ENCODE measurements at places on chromosomes 7 and 10.

GRCh38 chr7:96377399-96377798 is 55.5 kb upstream of the SLC25A13 start:
- no peak for DNase-seq

DNA sequence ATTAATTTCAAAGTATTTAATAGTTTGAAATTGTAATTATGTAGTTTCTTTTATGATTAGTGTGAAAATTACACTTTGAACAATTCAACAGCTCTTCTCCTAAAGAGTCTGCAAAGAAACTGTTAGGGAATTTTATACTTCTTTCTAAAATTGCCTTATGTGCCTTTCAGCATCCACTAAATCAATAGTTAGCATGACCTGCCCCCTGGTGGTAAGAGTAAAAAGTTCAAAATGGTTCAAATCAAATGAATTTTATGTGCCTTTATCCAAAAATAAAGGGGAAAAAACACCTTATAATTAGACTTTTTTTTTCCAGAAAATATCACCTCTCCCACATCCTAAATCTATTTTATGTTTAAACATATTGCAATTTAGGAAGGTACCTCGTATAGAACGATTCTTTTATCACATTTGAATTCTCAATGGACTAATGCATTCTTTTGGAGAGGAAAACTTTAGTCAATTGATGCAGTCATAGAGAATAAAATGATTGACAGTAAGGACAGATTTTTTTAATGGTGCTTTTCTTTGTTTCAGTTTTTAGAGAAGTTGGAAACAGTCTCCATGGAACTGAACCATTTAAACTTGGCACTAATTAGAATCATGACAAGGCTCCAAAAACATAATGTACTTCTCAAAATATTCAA is 163.7 kb downstream of the SEMA3D start:
- DNase-seq = peak; percentile 52

GRCh38 chr7:22082553-22082885 is 136.8 kb upstream of the CDCA7L start:
- no peak for DNase-seq

DNA sequence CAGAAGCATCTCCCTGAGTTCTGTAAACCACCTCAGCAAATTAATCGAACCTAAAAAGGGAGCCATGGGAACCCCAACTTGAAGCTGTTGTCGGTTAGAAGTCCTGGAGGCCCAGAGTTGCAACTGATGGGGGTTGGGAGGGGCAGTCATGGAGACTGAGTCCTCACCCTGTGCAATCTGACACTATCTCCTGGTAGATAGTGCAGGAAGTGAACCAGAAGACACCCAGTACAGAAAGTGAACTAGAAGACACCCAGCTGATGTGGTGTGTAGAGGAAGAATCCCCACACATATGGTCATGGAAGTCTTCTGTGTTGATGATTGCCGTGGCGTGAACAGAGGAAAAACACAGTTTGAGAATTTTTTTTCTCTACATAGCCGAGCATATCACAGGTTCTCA is 58.8 kb upstream of the SRRM3 start:
- no peak for DNase-seq

DNA sequence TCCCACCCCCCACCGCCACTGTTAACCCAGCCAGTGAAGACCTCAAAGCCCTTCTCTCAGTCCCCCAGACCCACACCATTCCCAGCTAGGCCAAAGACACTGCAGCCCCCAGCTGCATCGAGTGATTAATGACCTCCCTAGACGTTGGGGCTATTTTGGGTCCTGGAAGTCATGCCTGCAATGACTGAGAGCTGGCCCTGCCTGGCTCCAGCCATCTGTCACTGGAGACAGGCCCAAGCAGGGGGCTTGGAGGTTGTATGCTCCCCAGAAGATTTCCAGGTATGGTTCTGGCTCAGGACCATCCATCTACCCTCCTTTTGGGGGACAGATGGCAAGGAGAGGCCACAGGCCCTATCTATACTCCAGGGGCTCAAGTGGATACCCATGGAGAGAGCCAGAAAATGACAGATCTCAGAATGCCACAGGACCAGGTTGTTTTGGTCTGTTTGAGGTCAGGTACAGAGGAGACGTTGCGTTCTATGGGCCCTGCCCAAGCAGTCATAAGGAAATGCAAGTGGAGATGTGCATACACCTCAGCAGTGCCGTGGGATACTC is 5.1 kb downstream of the KCNIP2 start:
- no peak for DNase-seq

GRCh38 chr10:91190388-91190870 is 30.0 kb upstream of the PCGF5 start:
- DNase-seq = no peak

DNA sequence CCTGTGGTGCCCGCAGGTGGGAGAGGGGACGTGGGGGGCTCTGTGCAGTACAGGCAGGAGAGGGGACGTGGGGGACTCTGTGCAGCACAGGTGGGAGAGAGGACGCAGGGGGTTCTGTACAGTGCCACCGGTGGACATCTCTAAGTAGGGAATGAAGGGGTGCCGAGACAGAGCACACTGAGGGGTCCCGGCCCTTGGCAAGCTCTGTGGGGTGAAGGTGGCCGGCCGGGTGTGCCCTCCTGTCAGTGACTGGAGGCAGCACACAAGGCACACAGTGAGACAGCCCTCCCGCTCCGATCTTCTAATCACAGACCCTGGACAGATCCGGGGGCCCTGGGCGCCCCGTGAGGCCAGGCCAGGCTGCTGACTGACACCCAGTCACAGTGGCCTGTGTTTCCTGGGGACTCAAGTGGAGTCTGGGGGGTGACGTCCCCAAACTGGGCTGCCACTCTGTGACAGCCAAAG is 11.2 kb downstream of the GPR146 start:
- DNase-seq = no peak

- DNase-seq = no peak
These were observed 95.0 kb downstream of the FRMD4A start for GRCh38 chr10:14235566-14236195.

DNA sequence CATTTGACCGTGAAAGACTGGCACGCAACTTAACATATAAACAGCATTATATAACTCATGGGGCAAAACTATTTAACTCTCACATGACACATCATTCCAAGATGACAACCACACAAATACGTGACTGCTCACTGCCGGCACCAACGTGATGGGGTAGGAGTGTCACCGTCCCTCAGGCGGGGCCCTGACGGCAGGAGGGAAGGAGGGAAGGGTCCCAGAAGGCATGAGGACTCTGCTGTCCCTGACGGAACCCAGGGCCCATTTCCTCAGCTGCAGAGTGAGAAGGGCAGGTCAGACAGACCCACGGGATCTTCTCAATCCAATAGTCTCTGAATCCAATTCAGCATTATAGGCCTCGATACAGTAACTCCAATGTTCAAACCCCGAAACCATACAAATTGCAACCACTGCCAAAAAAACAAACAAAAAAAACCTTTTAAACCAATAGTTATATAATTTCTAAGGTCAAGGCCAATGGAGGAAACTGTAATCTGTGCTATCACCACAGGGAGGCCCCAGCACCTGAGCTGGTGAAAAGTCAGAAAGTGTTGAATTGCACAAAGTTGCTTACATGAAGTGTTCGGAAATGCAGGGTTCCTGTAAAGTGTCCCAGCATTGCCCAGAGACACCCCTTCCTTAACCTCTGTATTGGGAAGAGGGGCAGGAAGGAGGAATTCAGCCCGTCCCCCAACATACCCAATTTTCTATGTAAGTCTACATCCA is 137.4 kb downstream of the TNS3 start:
- peak; percentile 13 for DNase-seq

DNA sequence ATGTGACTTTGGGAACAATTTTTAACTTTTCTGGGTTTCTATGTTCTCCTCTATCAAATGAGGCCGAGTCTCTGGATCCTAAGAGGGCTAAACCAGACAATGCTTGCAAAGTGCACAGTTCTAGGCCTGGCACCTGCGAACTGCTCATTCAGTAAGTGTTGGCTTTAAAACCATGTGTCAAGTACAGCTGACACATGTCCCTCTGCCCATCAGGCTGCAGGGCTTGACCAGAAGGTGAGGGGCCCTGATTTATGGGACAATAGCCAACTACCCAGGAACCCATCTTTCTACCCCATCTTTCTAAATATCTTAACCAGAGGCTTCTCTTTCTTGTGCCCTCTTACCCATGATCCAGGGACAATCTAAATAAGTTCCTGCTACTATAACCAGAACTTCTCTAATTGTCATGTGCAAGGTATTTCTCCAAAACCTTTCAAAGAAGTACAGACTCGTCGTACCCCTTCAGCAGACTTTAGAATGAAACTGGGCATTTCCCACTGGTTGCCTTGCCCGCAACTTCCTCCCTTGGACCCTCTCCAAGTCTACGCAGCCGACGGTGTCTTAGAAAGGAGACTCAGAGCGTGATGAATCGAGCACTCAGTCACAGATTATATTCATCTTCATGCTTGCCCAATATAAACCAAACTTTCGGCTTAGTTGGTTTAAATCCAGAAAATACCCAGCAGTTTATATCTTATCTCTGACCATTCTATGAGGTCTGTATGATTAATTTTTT is 69.8 kb upstream of the STEAP1B start:
- DNase-seq = no peak

GRCh38 chr7:128406314-128407232 is 3.2 kb downstream of the IMPDH1 start:
- DNase-seq = no peak

DNA sequence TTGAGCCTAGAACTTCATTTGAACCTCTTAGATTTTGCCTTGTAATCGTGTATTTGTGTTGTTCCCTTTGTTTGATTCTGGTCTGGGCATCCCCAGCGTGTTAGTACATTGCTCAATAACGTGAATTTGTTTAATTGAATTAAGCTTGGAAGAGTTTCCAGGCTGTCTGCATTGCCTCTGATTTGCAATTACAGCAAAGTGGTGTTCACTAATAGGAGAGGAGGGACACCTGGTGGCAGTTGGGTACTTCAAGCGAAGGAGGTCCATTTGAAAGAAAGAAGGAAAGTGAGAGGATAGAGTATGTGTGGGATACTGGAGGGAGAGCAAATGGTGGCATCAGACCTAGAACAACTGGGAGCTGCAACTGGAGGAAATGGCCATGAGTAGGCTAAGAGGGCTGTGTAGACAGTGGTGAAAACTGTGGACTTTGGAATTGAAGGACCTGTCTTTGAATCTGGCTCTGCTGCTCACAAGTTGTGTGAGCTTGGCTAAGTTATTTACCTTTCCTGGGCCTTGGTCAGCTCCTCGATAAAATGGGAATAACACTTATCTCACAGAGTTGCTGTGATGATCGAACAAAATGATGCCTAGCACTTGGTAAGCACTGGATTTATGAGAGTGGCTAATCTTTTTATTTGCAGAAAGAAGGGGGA is 15.1 kb downstream of the LSMEM1 start:
- peak; percentile 37 for DNase-seq

- DNase-seq = no peak
These were observed 148.7 kb downstream of the ZMYND11 start for GRCh38 chr10:283916-284356.

DNA sequence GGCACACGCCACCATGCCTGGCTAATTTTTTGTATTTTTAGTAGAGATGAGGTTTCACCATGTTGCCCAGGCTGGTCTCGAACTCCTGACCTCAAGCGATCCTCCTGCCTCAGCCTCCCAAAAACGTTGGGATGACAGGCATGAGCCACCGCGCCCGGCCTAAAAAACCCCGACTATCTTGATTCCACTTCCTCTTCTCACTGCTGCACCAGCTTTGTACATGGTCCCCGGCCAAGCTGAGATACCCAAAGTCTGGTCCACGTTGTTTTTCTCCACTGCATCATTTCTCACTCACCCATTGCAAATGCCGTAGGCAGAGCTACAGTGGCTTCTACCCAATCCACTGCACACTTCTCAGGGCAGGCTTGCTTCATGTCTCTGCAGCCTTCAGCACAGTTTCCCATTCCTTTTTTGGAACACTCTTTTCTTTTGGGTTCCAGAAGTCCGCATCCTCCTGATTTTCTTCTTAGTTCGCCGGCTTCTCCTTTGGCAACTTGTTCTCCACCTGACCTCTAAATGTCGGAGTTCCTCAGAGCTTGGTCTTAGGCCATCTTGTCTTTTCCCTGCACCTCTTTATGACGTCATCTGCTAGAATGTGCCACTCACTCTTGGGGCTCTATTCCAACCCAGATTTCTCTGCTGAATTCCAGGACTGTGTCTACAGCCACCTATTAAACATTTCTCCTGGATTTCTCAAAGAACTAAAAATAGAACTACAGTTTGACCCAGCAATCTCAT is 6.0 kb upstream of the GNB2 start:
- DNase-seq = no peak

GRCh38 chr10:3747984-3748383 is 37.0 kb downstream of the KLF6 start:
- DNase-seq = no peak

- no peak for DNase-seq
These were observed 17.3 kb downstream of the CAMK2B start for GRCh38 chr7:44307905-44308595.

GRCh38 chr7:51456-52068 is 140.8 kb upstream of the FAM20C start:
- no peak for DNase-seq

Data from DMS 273 treated with DMSO at 0.1 percent for 48 hours (cell line).